ENCODE measurements at places on chromosomes 1 and 21. TPM values are rescaled to one million over a fixed set of nuclear protein-coding genes. Genes with fewer than 3 reads are reported as not detected.

The SRM gene
- total RNA-seq = 24.6 TPM

The HPCAL4 gene
- not detected for total RNA-seq

The KRTAP12-3 gene
- total RNA-seq = not detected

The C1QA gene
- not detected for total RNA-seq

The RHOU gene
- 2.9 TPM for total RNA-seq

The TRIM67 gene
- total RNA-seq = not detected

The DCDC2B gene
- not detected for total RNA-seq

The SLC25A34 gene
- under 0.01 TPM for total RNA-seq

The AADACL4 gene
- total RNA-seq = not detected

The SGIP1 gene
- total RNA-seq = 98.9 TPM

The UMODL1 gene
- total RNA-seq = not detected

The A3GALT2 gene
- not detected for total RNA-seq

The KRTAP13-2 gene
- total RNA-seq = not detected

The BEND5 gene
- total RNA-seq = not detected

The ATP6V1G3 gene
- total RNA-seq = 0.43 TPM

The GSTM3 gene
- total RNA-seq = 104 TPM

The ROR1 gene
- total RNA-seq = 10.3 TPM

The NTMT2 gene
- total RNA-seq = not detected

The LENEP gene
- total RNA-seq = 0.43 TPM

The CD101 gene
- under 0.01 TPM for total RNA-seq

The HAO2 gene
- not detected for total RNA-seq

The KCNK1 gene
- total RNA-seq = 2.6 TPM

The SPATA45 gene
- 0.43 TPM for total RNA-seq
